ENCODE measurements at places on chromosomes 5 and 9. TPM values are rescaled to one million over a fixed set of nuclear protein-coding genes. Genes with fewer than 3 reads are reported as not detected.

The FSD1L gene
- polyA plus RNA-seq = 0.38 TPM

DNA sequence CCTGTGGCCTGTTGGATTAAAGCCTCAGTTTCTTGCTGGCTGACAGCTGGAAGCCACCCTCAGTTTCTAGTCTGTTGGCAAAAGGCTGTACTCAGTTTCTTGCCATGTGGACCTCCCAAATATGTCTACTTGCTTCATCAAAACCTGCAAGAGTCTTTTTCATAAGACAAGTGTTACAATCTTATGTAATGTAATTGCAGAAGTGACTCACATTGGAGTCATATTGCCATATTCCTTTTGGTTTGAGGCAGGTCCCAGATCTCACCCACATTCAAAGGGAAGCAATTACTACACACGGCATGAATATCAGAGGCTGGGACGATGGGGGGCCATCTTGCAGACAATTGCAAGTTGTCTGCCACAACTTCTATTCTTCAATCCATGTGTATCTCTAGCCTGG is 286.7 kb upstream of the IL12B start:
- no peak overlapping the region for H3K4me3 ChIP-seq
- H3K4me1 ChIP-seq = no peaks in the 10 kb centered on the region
- H3K27ac ChIP-seq = no peak overlapping the region
- H3K36me3 ChIP-seq = no peaks in the 10 kb centered on the region
- H3K27me3 ChIP-seq = no peaks in the 10 kb centered on the region

DNA sequence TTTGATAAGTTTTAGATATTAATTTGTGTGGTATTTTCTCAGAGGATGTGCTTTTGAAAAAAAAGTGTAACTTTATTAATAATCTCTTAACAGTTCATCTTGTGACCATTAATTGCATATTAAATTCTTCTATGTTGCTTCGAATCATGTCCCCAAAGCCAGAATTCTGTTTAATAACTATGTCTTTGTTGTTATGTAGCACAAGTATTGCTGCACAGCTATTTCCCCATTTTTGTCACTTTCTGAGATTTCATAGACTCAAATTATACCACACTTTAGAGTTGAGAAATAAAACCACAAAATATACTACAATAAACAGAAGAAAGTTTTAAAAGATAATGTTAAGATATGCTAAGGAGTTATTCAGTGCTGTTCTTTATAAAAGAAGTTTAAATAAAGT is 2.8 kb downstream of the MEF2C start:
- no peak overlapping the region for H3K27ac ChIP-seq
- no peaks in the 10 kb centered on the region for H3K27me3 ChIP-seq
- no peak for DNase-seq
- H3K4me3 ChIP-seq = no peak overlapping the region
- no peaks in the 10 kb centered on the region for H3K36me3 ChIP-seq
- H3K4me1 ChIP-seq = peaks cover 8% of the 10 kb centered on the region

The TUSC1 gene
- polyA plus RNA-seq = 3.9 TPM

The ANKRD34B gene
- polyA plus RNA-seq = not detected

DNA sequence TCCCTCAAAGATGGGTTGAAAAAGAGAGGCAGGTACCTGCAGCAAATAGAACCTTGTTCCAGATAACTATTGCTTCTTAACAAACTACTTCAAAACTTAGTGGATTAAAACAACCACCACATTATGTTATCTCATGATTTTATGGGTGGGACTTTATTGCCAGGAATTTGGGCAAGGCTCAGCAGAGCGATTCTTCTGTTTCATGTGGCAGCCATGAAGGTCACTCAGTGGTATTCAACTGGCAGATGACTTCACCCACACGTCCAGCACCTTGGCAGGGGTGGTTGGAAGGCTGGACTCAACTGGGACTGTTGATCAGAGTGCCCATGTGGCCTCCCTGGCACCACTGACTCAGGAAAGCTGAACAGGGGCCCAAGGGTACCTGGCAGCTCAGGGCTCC is 112.0 kb downstream of the HSD17B3 start:
- H3K27me3 ChIP-seq = no peaks in the 10 kb centered on the region
- H3K27ac ChIP-seq = no peak overlapping the region
- no peak for DNase-seq
- H3K4me3 ChIP-seq = no peak overlapping the region
- H3K36me3 ChIP-seq = no peaks in the 10 kb centered on the region
